ENCODE measurements at places on chromosomes 6 and 20.
A peak's percentile ranks its signal among the peaks of the same experiment; 100 is the strongest.

DNA sequence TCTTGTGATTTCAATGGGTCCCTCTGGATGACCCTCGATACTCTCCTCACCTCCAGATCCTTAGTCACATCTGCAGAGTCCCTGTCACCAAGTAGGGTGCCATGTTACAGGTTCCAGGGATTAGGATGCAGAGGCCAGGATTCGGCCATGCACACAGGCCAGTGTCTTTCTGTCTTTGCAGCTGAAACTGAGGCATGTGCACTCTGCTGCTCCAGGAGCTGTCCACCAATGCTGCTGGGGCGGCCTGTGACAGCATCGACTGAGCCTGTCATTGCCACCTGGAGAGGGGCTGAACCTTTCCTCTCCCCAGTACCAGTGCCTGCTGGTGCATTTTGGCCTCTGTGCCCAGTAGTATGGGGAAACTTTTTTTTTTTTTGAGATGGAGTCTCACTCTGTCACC is 4.4 kb upstream of the RBM38 start:
- DNase-seq = no peak

GRCh38 chr20:600141-600540 is 10.0 kb downstream of the TCF15 start:
- no peak for DNase-seq

- DNase-seq = no peak
These were observed 36.8 kb downstream of the PREX1 start for GRCh38 chr20:48791014-48791413.

- no peak for DNase-seq
These were observed 24.5 kb downstream of the ILRUN start for GRCh38 chr6:34671801-34672656.

DNA sequence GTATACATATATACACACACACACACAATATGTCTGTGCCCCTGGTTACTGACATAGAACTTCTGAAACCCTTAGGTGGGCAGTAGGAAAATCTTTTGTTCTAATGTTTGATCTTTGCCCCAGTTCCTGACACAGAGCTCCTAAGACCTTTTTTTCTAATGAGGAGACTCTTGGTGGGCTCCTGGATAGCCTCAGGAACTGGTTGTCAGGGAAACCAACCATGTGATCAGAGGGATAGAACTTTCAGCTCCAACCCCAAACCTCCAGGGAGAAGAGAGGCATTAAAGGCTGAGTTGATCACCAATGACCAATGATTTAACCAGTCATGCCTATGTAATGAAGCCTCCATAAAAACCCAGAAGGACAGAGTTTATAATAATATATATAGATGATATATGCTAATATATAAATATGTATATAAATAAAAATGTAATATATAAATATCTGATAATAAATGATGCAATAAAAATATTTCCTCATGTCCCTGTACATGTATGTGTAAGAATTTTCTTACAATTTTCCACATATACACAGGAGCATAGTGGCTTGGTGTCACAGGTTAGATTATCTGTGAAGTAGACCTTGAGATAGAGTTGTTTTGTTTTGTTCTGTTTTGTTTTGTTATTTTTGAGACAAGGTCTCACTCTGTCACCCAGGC is 93.3 kb downstream of the GPX5 start:
- DNase-seq = no peak

DNA sequence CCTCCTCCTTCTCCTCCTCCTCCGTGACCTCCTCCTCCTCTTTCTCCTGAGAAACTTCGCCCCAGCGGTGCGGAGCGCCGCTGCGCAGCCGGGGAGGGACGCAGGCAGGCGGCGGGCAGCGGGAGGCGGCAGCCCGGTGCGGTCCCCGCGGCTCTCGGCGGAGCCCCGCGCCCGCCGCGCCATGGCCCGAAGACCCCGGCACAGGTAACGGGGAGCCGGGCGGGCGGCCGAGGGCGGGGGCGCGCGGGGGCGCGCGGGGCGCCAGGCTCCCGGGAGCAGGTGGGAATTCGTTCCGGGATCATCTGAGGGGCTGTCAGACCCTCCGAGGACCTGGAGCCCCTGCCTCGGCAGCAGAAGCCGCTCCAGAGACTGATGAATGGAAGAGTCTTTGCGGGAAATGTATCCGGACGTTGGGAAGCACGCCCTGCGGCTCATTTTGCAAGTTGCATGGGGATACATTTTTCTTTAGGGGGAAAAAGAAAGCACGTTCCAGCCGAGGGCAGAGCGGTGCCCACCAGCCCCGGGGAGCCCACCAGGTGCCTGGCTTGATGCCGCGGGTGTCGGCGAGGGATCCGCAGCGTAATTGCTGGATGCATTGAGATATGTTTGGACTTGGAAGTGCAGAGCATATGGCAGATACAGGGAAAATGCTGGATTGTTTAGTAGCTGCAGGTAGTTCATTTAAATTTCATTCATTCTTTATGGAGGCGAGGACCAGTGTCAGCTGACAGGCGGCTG is 394 bp downstream of the MYB start:
- DNase-seq = no peak

- DNase-seq = no peak
These were observed 2.2 kb downstream of the SRSF3 start for GRCh38 chr6:36596356-36596755.

GRCh38 chr6:118618676-118619377 is 32.6 kb downstream of the CEP85L start:
- DNase-seq = peak; percentile 7

GRCh38 chr6:105005451-105005850 is 48.5 kb downstream of the LIN28B start:
- DNase-seq = no peak

DNA sequence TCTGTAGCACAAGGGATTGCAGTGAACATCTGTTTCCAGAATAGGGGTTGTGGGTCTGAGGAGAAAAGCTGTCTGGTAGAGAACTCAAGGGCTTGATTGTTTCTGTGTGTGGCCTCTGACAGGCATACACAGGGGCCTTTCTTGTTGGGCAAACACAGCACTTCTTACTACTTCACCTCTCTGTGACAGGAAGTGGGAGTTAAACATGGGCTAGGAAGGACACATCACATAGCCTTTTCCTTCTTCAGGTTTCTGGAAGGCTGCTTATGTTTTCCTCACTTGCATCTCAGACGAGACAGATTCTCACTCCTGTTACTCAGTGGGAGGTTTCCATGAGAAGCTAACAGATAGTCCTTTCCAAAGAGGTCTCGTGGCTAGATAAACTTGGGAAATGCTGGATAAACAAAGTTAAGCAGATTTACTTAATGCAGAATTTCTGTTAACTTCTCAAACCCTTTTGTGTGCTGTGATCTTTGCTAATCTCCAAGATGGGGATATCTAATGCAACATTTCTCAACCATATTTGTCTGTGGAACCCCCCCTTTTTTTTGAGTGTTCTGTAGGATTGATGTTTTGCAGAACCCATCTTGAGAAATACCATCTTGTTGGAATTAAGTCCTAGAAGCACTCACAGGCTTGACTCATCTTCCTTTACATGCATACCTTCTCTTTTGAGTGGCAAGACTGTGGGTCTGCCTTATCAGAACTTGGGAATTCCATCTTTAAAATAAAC is 41.9 kb upstream of the RNF8 start:
- DNase-seq = no peak

DNA sequence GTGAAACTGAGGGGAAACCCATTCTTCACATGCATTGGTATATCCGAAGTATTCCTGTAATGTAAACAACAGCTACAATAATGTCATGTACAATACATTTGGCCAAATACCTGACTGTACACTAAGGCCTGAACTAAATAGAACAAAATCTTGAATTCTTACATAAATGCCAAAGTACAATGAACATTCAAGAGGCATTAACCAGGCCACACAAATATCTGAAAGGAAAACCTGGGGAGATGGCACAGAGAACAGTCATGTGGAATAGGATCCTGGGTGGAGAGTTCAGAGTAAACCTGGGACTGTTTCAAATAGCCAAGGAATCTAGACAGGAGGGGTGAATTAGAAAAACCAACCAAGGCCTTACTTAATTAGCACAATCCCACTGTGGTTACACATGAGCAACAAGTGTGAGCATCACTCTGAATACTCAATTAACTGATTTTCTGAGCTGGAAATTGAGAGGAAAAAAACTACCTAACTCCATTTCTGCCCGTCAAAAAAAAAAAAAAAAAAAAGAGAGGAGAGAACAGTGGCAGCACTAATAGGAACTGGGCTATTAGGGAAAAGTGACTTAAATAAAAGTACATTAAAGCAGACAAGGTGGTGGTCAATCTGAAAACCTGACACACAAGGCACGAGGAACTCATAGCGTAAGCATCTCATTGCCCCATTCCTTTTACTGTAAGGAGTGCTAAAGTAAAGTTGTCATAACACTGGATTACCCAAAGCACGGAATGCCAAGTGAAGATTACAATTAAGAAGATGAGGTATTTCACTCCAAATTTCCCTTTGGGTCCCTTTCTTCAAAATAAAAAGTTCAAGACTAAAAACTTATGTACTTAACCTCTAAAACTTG is 10.9 kb downstream of the SNX5 start:
- DNase-seq = no peak

GRCh38 chr6:21213492-21213891 is 380.1 kb upstream of the SOX4 start:
- no peak for DNase-seq

- no peak for DNase-seq
These were observed 326.6 kb downstream of the ZFAND3 start for GRCh38 chr6:38146021-38146733.

- DNase-seq = no peak
These were observed 85.2 kb downstream of the PLEKHG1 start for GRCh38 chr6:150684714-150685459.

DNA sequence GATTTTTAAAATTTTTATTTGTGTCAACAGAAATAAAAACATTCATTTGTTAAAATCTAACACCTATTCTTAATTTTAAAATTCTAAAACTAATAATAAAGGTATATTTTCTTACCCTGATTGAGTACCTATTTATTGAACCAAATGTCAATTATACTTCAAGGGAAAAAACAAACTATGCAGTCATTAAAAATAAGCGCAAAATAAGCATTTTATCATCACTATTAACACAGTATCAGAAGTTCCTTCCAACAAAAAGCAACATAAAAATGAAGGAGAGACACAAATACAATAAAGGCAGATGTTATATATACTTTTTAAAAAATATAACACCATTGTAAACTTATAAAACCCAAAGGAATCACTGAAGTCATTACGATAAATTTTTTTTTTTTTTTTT is 52.7 kb downstream of the ZHX3 start:
- no peak for DNase-seq

- DNase-seq = no peak
These were observed 15.9 kb downstream of the CPNE1 start for GRCh38 chr20:35648836-35649235.

DNA sequence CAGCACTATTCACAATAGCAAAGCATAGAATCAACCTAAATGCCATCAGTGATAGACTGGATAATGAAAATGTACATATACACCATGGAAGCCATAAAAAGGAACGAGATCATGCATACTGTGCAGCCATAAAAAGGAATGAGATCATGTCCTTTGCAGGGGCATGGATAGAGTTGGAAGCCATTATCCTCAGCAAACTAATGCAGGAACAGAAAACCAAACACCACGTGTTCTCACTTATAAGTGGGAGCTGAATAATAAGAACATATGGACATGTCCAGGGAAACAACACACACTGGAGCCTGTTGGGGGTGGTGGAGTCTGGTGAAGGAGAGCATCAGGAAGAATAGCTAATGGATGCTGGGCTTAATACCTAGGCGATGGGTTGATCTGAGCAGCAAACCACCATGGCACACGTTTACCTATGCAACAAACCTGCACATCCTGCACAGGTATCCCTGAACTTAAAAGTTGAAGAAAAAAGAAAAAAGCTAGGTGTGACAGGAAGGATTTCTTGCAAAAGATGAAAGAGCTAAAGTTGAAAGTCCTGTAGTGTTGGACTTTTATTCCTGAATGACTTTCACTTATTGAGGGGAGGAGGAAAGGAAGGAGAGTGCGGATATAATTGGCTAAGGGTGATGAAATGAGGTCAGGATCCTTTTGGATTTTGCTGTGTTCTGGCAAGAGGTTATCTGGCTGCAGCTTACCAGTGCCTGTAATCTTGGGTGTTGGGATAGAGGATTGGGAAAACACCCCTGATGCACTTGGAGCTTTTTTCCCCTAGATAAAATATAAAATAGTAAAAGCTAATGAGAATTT is 8.5 kb downstream of the TRMT11 start:
- no peak for DNase-seq

GRCh38 chr6:11824986-11825385 is 46.4 kb upstream of the ADTRP start:
- DNase-seq = no peak

DNA sequence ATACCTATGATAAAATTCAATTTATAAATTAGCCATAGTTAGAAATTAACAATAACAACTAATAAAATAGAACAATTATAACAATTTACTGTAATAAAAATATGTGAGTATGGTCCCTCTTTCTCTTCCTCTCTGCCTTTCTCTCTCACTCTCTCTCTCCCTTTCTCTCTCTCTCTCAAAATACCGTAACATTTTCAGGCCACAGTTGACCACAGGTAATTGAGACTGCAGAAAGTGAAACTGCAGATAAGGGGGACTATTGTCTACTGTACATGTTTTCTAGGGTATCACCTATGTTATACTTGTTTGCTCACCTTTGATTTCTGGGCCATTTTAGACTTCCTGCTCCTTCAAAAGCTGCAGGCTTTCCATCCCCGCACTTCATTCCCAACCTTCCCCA is 46.8 kb downstream of the LY86 start:
- no peak for DNase-seq

DNA sequence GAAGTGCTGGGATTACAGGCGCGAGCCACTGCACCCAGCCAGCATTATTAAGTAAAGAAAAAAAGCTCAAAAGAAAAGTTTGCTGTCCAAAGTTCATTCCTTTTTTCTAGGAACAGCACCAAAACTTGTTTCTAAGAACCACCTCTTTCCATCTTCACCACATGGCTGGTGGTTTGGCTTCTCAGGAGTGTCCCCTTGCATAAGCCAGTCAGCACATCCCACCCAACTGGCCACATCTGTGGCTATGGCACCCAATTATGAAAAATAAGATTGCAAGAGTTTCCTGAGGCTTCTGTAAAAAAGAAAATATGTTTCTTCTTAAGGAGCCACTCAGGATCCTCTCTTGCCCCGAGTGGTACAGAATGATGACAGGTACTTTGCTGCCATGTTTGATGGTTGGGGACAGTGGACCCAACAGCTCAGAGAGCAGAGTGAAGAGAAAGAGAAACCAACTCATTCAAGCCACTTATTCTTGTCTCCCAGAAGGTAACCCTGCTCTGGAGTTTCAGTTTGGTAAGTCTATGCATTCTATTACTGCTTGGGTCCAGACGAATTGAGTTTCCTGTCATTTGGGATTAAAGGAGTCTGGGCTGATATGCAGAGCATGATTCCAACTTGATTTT is 65.3 kb downstream of the PSMB1 start:
- DNase-seq = no peak

- no peak for DNase-seq
These were observed 398.4 kb upstream of the ID4 start for GRCh38 chr6:19438566-19439353.

- DNase-seq = no peak
These were observed 38.0 kb downstream of the FRMD1 start for GRCh38 chr6:168040856-168041496.
